NCI-H2081 (cell line): ENCODE measurements at places on chromosomes 6 and 20.

DNA sequence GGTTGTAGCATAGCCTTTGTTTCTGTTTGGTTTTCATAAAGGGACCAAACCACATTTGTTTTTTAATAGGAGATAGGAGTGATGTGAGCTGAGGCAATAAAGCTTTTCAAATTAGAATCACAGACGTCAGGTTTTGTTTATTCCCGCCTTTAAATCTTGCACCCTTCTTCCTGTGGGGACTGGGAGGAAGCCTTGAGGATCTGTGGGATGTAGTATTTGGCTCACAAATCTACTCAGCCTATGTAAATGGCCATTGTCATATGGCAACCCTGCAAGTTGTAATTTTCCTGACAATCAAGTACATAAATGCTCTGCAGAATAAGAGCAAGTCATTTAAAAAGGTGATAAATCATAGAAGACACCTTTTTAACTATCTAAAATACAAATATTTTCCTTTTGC, 110.4 kb downstream of the ADGRG6 start:
- peak; percentile 11 for DNase-seq

- DNase-seq: no peak
Observed at GRCh38 chr6:106252687-106253086, 72.9 kb downstream of the ATG5 start.

DNA sequence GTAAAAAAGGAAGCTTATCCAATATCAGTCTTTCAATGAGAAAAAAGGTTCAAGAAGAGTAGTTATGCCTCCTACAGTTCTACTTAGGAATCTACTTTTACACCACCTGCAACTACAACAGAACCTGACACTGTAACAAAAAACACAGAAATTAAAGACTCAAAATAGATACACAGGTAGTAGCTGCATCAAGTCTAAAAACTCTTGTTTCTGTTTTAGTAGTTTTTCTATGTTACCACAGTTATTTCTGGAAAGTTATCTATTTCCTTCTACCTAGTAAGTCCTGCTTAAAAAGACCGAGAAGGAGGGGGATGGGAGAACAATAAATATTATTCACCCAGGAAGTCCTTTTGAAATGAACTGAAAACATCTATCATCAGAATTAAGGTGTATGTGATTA, 52.5 kb downstream of the ATG5 start:
- no peak for DNase-seq

DNA sequence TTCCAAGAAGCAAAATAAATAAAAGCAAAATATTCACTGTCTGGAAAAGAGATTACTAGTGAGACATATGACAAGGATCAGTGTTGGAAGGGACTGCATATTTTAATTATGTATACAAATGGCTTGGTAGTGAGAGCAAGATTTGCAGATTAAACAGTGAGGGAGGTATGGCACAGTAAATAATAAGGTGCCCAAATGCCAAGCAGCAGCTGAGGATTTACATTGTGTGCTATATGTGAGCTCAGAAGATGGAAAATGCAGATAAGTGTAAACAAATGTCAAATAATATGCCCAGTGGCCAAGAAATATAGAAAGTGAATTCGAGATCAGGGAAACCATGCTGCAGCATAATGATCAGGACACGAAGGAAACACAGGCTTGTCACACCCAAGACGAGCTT, 173.8 kb upstream of the NRSN1 start:
- no peak for DNase-seq

DNA sequence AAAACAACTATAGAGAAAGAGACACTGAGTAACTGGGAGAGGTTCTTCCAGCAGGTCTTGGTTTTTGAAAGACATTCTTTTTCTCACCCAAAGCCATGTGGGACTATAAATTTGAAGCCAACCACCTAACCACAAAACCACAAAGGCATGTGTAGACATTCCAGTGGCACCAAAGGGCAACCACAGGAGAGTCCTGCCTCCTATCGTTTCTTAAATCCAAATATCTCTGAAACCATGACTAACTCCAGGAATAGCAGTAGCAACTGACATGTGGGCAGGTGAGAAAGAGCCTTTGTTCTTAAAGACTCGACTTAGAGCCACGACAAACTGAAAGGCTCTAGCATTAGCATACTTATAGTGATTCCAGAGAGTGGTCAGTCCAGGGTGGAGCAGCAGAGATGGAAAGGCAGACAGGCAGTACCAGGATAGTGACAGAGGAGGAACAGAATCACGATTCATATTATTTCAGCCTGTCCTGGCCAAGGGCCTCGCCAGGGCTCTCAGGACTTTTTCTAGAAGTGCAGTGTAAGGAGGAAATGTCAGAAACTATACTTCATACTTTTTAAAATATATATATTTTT, 9.4 kb upstream of the COL9A1 start:
- DNase-seq: no peak

DNA sequence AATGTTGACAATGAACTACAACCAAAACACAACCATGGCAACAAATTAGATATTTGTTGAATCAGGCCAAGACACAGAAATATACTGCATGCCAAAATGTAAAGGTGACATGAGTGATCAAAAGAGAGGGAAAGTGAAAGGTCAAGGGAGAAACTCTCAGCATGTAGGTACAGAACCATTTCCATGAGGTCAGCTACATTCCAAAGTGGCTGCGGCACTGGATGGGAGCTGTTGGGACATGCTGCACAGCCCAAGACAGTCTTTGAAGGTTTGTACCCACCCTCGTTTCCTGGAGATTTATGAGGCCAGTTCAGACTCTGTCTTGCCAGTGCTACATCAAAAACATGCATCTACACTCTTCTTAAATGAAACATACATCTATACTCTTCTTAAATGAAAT, 579.9 kb downstream of the BMP2 start:
- no peak for DNase-seq

DNA sequence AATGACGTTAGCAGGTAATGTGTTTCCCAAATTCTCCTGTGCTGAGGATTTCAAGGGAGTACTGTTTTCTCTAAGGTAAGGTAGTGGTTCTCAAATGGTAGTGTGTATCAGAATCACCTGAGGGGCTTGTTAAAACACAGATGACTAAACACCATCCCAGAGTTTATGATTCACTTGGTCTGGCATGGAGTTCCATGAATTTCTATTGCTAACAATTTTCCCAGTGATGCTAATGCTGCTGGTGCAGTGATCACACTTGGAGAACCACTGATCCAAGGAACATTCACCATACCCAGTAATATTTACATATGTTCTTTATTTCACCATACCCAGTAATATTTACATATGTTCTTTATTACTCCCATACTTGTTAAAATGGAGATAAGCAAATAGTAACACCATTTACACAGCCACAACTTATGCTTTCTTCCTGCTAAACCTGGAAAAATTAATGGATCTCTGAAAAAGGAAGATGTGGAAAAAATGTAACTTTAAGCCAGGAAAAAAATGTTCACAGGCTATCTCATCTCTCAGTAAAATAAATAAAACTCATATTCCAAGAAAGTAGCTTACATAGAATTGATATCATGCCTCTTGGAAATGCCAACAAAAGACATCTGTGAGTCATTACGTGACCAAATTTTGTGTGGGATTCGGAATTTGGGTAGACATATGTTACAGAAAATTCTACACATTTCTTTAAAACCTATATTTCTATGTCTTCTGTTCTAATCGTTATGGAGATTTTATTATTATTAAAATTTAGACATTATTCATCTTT, 129.5 kb downstream of the MMUT start:
- DNase-seq: no peak

DNA sequence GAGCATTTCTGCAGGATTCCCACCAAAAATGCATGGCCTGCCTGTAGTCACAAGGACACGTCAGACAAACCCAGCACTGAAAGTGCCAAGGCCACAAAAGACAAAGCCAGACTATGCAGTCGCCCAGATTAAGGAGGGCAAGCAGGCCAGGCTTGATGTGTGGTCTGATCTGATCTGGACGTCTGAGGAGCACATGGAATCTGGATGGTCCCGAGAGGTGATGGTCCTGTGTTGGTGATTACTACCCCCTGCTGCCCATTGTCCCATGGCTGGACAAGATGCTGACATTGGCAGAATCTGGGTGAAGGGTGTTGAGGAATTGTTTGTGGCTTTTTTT, 17.1 kb downstream of the NPEPL1 start:
- no peak for DNase-seq

DNA sequence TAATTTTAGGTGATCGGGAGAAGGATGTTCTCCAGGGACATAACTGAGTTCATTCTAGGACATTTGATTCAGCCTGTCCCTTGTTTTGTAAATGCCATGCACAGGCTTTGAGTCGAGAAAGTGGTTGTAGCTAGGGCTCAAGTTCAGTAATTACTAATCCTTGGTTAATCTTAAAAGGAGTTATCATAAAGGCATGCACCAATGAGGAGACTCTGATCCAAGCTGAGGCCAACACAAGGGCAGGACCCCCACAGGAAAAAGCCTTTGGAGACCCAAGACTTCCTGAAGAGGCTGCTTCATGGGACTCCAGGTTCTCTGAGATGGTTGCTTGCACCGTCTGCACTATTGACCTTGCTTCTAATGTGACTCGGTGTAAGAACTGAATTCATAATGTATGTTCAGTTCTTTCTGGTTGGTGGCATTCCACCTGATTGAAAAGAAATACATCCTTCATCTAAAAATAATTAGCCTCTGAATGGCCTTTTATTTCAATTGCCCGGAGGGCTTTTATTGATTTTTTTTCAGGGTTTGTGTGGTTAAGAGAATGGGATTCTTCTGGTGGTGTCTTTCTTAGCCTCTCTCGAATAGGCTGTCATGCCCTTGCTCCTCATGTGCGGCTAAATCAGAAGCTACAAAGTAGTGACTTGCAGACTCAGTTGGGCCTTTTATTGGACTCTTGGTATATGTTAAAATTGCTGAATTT, 201.7 kb upstream of the PLCB4 start:
- DNase-seq: no peak

DNA sequence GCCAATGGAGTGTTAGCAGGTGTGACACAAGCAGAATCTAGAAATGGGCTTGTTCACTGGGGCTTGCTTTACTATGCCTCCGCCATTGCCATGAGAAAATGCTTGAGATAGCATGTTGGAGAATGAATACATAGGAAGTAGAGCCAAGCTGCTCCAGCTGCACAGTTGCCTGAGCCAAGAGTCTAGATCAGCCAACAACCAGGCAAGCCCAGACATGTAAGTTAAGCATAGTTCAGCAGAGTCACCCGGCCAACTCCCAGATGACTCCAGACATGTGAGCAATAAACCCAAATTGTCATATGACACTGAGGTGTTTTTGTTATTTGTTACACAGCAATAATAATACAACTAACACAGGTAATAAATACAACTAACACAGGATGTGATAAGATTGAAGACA, 167.9 kb downstream of the HAO1 start:
- peak; percentile 68 for DNase-seq

- DNase-seq: no peak
Observed at GRCh38 chr6:21907291-21907690, 313.7 kb downstream of the SOX4 start.

- peak; percentile 77 for DNase-seq
Observed at GRCh38 chr6:22886650-22887581, 317.6 kb downstream of the HDGFL1 start.

DNA sequence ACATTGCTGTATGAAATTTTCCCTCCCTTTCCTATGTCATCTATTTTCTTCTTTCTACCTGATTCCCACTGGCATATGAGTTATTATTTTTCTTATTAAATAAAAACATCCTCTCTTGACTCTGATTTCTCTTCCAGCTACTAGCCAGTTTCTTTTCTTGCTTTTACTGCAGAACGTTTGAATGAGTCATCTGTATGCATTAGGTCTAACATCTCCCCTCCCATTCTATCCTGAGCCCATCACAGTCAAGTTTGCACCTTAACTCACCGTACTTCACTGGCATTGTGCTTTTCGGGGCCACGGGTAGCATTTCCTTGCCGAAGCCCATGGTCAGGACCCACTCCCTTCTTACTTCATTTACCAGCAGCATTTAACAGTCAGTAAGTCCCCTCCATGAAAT, 65.7 kb downstream of the CARMIL1 start:
- DNase-seq: no peak

- DNase-seq: no peak
Observed at GRCh38 chr6:36924778-36925374, 29.7 kb upstream of the PI16 start.

DNA sequence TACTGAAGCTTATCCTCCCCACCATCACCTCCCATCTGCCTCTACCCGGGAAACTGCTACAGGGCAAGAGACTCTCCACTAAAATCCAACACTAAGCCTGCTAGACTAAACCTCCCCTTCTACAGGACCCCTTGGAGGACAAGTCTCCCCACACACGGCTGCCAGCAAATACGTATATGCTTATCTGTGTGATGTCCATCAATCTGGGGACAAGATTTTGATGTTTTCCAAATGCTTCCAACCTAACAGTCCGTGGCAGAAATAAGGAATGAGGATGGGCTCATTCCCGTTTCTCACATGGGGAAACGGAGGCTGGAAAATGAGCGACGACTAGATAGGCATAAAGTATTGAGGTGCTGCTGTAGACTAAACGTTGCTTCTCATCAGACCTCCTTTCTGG, 1.8 kb downstream of the KCNK5 start:
- no peak for DNase-seq

DNA sequence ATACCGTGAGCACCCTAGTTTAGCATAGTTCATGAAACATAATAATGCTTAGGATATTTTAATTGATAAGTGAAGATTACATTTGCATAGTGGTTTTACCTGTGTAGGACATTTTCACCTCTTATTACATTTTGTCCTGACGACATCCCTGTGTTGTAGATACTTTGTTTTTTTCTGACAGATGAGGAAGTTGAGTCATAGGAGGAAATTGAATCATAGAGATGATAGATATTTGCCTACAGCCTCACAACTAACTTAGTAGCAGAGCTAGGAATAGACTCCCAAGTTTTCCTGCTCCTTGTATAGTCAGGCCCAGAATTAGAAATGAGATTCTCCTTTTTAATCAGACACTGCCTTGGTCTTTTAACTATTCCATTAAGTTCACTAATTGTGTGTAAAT, 100.5 kb upstream of the SUPT3H start:
- DNase-seq: no peak

GRCh38 chr20:12777016-12777415, 231.8 kb upstream of the SPTLC3 start:
- no peak for DNase-seq

DNA sequence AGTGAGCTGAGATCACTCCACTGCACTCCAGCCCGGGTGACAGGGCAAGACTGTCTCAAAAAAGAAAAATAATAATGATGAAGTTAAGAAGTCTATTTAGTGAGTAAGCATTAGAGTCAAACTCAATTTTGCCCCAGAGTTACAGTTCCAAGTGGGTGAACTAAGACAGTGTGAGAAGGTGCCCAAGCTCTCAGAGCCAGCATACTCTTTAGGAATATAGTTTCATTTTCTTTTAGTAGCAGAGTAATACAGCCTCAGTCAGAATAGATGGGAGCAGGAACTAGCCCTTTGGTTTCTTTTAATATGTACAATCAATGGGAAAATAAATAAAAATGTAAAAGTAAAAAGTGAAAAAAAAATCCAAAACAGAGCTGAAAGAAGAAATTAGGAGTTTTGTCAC, 87.0 kb upstream of the ADGRF1 start:
- DNase-seq: no peak

- no peak for DNase-seq
Observed at GRCh38 chr6:36862164-36862847, 12.3 kb downstream of the PPIL1 start.

- no peak for DNase-seq
Observed at GRCh38 chr20:19336631-19337030, 124.2 kb downstream of the SLC24A3 start.
